Mesangial cell (primary cell): ENCODE measurements at places on chromosomes 1 and 21. TPM values are rescaled to one million over a fixed set of nuclear protein-coding genes. Genes with fewer than 3 reads are reported as not detected.

AIRE gene
- total RNA-seq = 0.13 TPM in 1 of 2 replicates, not detected in the other

TMEM200B gene
- 6.7 and 8.8 TPM in 2 replicates for total RNA-seq

CFH gene
- total RNA-seq = 16.5 and 95.7 TPM in 2 replicates

TNFRSF1B gene
- total RNA-seq = 0.16 and 2.3 TPM in 2 replicates

OLIG2 gene
- total RNA-seq = not detected in 2 replicates

OR2AK2 gene
- total RNA-seq = not detected in 2 replicates

NTMT2 gene
- not detected in 2 replicates for total RNA-seq

NBL1 gene
- total RNA-seq = 88.3 and 288 TPM in 2 replicates

NIBAN1 gene
- 11.6 and 38.4 TPM in 2 replicates for total RNA-seq

CD244 gene
- not detected in 2 replicates for total RNA-seq

USH2A gene
- under 0.01 TPM in 1 of 2 replicates, not detected in the other for total RNA-seq

TMEM52 gene
- 1.1 and 3.1 TPM in 2 replicates for total RNA-seq

TRNP1 gene
- 56.5 and 56.7 TPM in 2 replicates for total RNA-seq

HES3 gene
- total RNA-seq = not detected in 2 replicates

SH3GLB1 gene
- 20.4 and 21.2 TPM in 2 replicates for total RNA-seq

LAMC2 gene
- 43.6 and 203 TPM in 2 replicates for total RNA-seq

PLA2G2A gene
- not detected in 2 replicates for total RNA-seq

SLC6A17 gene
- total RNA-seq = under 0.01 TPM in 2 replicates

GRIK3 gene
- total RNA-seq = not detected in 2 replicates

UTS2 gene
- not detected in 2 replicates for total RNA-seq

COL6A1 gene
- 269 and 447 TPM in 2 replicates for total RNA-seq

FAAH gene
- 3.1 and 10.8 TPM in 2 replicates for total RNA-seq

ADAMTS5 gene
- 3.4 and 18.6 TPM in 2 replicates for total RNA-seq
